Cortex of kidney (tissue), 1 donor: ENCODE measurements at places on chromosomes 4 and X.

DNA sequence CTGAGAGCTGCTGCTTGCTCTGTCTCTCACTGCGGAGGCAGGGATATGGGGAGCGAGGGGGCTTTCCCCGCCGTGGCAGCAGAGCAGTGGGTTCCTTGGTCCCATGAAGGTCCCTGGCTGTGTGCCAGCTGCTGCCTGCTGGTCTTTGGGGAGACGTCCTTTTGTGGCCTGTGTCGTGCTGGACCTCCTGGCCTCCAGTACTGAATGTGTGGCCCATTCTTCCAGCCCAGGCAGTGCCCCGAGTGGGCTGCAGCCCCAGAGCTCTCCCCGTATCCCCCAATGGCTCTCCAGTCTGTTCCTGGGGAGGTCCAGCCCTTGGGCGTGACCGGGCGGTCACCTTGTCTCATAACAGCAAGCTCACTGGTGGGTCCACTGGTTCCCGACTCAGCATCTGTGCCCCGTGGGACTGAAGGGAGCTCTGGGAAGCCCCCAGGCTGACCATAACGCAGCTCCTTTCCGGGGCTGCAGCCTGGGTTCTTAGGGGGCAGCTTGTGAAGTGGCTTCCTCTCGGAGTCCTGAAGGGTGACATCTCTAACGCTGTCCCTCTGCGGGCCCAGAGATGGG lies 115.6 kb downstream of the SMIM20 start:
- no peak for DNase-seq

- DNase-seq = no peak
These were observed 100.7 kb upstream of the RASGEF1B start for GRCh38 chr4:81572402-81572801.

DNA sequence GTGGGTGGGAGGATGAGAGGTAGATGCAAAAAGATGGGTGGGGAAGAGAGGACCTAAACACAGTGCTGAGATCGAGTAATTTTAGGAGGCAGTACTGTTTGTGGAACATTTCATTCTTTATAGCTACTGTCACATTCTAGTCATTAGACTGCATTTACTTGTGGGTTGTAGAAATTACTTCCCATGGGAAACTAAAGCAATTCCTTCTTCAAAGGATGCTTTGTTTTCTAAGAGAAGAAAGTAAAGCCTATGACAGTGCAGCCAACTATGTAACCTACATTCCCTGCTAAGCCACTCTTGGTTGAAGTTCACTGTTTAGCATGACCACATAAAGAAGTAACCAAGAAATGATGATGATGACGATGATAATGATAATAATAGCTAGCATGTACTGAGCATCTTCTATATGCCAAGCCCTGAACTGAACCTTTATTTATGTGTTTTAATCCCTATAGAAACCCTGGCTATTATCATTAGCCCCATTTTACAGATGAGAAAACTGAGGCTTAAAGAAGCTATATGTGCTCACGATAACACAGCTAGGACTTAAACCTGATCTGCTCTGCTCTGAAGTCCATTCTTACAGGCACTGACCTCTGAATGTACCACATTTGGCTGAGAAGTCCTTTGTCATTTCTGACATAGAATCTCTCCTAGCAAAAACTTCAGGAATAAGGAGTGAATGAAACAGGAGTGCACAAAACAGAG lies 114.5 kb upstream of the KIT start:
- DNase-seq = no peak

DNA sequence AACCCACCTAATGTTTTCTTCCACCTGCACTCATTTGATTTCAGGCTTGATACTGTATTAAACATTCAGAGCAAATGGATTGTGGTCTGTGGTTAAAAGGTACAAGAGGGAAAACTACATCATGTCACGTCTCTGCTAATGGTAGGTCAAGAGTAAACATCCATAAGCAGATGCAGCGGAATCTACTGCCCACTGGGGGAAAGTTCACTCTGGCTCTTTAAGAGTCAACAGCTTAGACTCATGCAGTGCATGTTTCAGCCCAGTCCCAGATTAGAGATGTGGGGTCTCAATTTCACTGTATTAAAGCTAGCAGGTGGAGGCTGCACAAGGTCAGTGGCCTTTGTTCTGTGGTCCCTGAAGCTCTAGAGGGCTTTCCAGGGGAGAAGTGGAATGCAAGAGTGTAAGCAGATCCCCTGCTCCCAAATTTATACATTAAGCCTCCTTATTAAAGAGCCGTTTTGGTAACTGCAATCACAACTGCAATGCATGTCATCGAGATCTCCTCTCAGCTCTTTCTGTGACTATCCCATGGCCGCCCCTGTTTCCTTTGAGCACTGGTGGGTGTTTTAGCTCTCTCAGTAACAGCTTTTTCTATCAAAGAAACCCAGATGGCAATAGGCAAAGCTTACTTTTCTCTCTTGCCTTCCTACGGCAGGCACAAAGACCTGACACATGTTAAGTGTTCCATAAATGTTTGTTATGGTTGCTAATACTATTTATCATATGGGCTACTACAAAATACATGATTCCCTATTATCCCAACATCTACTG lies 53.4 kb downstream of the LDB2 start:
- no peak for DNase-seq
